ENCODE measurements at places on chromosomes 5 and 9.
A peak's percentile ranks its signal among the peaks of the same experiment; 100 is the strongest.

GRCh38 chr5:52661903-52662595, 125.7 kb upstream of the ITGA1 start:
- DNase-seq = no peak

DNA sequence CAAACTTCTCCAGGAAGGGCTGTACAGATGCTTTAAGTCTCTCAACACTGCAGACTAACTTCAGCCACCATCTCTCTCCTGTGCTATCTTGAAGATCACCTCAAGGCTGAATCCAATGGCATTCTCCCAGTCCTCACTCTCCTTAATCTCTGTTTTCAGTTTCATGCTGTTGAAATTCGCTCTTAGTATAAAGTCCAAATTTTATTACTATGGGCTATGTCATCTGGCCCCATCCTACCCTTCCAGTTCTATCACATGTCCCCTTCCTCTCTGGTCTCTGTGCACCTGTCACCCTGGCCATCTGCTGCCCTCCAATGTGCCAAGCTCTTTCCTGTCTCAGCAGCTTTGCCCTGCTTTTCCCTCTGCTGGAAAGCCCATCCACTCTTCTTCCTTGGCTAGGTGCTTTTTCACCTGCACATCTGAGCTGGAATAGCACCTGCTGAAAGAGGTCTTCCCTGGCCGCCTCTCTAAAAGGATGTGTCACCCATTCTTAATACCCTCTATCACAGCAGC, 284.7 kb upstream of the MAP3K1 start:
- DNase-seq = no peak

DNA sequence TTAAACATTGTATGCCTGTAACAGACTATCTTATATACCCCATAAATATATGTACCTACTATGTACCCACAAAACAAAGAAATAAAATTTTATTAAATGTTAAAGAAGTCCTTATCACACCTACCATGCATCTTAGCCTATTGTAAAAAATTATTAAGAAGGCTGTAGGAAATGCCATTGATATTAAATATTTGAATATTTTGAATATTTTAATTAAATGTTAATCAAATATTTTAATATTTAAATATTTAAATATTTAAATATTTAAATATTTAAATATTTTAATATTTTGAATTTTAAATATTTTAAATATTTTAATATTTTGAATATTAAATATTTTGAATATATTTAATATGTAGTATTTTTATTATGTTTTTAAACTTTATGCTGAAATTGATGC, 331.5 kb upstream of the ATP10B start:
- no peak for DNase-seq

DNA sequence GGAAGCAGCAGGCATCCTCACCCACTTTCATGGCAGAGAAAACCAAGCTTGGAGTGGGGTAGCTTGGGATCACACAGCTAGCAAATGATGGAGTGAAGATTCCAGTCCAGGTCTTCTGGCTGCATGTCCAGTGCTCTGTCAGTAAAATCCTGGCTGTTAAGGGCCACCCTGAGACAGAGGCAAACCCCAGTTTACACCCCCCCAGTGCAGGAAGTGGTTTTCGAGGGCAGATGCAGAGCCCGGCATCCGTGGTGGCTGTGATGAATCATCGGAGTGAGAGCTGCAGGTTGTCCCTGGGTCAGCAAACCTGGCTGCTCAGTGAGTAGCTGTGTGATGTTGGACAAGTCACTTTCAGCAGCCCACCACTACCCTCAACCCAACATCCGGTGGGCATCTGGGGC, 115.4 kb downstream of the RGS3 start:
- peak; percentile 76 for DNase-seq

DNA sequence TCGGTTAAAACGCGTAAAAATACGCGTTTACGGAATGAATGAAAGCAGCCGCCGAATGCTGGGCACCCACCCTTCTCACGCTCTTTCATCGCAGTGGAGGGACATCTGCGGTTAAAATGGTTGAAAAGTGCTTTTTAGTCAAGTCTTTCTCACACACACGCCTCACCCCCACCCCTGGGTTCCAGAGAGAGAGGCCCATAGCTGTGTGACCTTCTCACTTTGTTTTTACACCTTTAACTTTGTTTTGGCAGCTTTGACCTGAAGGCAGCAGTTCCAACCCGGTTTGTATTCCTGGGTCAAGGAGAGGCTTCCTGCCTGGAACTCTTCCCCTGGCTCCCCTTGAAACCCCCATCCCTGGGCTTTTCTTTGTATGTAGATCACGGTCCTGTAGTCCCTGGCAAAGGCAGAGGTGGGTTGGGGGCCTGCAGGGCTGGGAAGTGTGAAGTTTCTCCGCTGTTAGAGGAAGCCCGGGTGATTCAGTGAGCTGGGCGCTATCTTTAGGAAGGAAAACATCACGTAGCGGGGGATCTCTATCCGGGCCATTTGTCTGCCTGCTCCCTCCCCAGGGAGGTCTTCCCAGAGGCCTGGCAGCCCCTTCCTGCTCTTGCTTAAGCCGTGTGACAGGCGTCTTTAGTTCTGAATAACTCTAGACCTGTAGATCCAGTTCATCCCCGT, 29.6 kb downstream of the SPRY4 start:
- DNase-seq = no peak

- DNase-seq = no peak
Observed at GRCh38 chr5:127079994-127080491, 6.7 kb upstream of the C5orf63 start.

DNA sequence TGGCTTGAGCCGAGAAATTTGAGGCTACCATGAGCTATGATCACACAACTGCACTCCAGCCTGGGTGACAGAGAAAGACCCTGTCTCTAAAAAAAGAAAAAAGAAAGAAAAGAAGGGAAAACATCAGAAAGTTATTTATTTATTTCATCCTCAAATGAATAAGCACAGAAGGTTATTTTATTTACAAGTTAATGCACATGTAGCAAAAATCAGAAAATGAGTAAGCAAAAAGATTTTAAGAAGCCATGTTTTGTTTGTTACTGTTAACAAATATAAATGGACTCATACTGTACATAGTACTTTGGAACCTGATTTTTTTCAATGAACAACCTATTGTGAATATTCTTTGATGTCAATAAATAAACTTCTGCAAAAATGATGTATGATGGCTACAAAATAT, 47.2 kb downstream of the NRG2 start:
- no peak for DNase-seq

- DNase-seq = no peak
Observed at GRCh38 chr5:161382685-161383084, 163.8 kb downstream of the GABRB2 start.

GRCh38 chr9:15205632-15206420, 101.2 kb downstream of the TTC39B start:
- DNase-seq = no peak

GRCh38 chr5:131019111-131019510, 145.9 kb downstream of the HINT1 start:
- DNase-seq = no peak

DNA sequence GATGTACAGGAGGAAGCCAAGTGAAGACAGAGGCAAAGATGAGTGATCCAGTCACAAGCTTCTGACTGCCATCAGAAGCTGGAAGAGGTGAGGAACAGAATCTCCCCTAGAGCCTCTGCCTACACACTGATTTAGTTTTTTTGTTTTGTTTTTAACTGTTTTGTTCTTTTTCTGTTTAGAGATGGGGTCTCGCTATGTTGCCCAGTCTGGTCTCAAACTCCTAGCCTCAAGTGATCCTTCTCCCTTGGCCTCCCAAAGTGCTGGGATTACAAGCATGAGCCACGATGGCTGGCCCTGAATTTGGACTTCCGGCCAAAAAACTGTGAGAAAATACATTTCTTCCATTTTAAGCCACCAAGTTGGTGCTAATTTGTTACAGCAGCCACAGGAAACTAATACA, 204.7 kb upstream of the ZNF608 start:
- no peak for DNase-seq

- DNase-seq = no peak
Observed at GRCh38 chr9:79709743-79710674, 138.2 kb downstream of the TLE4 start.

DNA sequence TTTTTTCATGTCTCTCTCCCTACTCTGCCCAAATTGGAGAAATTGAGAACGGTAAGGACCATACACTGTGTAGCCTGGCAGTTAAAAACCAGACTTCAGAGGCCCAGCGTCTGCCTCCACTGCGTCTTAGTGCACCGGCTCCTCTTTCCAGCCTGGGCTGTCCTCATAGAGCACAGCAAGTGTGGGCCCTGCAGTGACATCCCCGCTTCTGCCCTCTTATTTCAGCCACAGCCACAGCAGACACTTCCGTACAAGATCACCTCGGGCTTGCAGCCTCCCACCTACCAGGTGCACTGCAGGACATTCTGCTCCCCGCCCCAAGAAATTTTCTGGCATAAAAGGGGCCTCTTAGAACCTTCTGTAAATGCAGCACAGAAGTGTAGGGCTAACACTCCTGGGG, 21.4 kb upstream of the SMIM23 start:
- DNase-seq = no peak

DNA sequence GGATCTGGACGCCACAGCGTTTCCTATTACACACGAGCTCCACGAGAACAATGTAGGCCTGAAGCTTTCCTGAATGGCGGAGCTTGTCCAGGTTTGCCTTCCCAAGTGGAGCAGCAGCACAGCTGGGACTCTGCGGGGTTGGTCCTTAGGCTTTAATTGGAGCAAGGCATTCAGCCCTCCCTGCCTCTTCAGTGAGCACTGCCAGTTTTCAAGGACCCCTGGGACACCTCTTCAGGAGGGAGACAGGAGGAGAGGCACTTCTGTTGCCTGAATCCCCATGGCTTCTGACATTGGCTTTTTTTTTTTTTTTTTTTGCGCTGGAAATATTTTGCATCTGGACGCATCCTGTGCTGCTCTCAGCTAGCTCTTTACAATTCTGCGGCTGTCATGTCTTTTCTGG, 179.4 kb downstream of the SEMA6A start:
- no peak for DNase-seq

DNA sequence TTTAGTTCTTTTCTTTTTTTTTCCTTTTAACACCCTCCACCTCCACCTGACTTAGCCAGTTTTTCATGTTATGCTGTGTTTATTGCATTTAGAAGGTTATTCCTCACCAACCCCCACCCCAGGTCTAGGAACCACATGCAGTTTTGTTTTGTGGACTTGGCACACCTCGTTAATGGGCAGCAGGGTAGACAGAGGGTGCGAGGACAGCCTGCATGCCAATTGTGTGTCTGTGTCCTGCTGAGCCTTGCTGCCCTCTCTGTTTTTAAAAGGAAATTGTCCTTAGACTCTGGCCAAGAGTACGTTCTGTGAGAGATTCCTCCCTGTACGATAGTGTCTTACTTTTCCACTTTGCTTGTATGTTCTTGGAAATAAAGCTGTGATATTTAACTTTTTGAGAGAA, 13.9 kb downstream of the PIK3R1 start:
- no peak for DNase-seq

DNA sequence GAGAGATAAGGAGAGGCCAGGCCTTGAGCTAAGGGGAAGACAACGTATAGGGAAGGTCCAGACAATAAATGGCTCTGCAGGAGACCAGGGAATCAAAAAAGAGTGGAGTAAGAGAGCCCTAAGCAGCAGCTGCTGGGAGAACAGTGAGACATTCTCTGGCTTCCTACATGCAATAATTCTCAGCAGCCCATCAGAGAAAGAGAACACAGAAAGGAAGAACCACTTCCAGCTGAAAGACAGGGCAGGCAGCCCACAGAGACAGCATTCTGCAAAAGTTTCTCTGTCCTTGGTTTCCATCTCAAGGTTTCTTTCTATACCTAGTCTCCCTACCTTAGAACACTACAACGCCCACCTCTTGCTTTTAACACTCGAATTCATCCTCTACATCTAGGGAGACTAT, 189.9 kb downstream of the DEPDC1B start:
- no peak for DNase-seq

- no peak for DNase-seq
Observed at GRCh38 chr5:77262697-77263096, 52.2 kb downstream of the PDE8B start.

DNA sequence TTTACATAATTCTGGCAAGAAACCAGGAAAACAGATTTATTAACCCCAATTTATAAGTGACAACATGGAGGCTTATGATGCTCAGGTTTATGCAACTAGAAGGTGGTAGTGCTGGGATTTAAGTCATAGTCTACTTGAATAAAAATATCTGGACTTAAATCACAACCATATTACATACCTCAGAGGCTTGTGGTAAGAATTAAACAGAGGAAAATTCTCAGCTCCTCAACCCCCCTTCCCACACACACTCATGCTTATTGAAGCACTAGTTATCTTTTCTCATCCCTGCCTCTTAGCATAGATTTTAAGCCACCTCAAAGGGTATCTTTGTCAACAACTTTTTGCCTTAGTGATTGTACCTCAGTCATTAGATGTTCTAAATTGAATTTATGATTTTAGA, 731.0 kb downstream of the PRELID2 start:
- DNase-seq = no peak

GRCh38 chr5:63262185-63262981, 683.8 kb downstream of the LRRC70 start:
- DNase-seq = no peak

GRCh38 chr9:99626426-99626825, 195.3 kb upstream of the NR4A3 start:
- no peak for DNase-seq

DNA sequence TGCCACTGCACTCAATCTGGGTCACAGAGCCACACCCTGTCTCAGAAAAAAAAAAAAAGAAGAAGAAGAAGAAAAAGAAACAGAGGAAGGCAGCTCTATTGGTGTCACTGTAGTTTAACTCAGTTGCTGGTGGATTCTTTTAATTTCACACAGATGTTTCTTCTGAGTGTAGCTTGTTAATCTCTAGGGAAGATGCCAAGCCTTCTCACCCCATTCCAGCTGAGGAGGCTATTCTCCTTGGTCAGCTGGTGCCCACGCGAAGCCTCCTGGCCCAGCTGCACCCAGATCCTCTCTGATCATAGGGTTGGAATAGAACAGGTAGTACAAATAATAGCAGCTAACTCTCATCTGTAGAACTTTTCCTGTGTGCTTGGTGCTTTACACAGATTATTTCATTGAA, 113.8 kb upstream of the SPRY4 start:
- DNase-seq = no peak

DNA sequence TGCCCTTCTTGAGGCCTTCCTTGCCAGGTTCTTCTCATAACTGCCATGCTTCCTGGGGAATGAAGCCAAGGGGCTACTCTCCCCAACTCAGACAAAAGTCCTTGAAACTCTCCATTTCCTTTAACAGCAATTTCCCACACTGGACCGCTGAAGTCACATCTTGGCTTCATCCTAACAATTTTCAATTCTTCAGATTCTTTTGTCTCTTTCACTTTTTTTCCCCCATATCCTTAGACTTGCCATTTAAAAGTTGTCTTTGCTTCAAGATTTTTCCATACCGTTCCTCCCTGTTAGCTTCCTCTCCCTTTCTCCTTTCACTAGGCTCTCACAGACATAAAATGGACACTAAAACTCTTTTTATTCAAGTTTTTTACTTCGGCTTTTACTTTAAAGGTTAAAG, 93.1 kb upstream of the ITGA1 start:
- DNase-seq = no peak
